Stimulated activated CD8-positive, alpha-beta memory T cell treated with anti-CD3 and anti-CD28 coated beads, Interleukin-2, amount 100 ng/mL, for 1 hour (primary cell): ENCODE measurements at places on chromosomes 7 and 10.

GRCh38 chr10:17488848-17489247 lies 34.5 kb upstream of the ST8SIA6 start:
- DNase-seq: no peak

- no peak for DNase-seq
Measured at GRCh38 chr10:52443419-52444388, 129.6 kb downstream of the DKK1 start.

GRCh38 chr7:116526897-116527296 lies 2.1 kb downstream of the CAV1 start:
- no peak for DNase-seq

GRCh38 chr7:98872328-98872924 lies 2.6 kb upstream of the TMEM130 start:
- no peak for DNase-seq

DNA sequence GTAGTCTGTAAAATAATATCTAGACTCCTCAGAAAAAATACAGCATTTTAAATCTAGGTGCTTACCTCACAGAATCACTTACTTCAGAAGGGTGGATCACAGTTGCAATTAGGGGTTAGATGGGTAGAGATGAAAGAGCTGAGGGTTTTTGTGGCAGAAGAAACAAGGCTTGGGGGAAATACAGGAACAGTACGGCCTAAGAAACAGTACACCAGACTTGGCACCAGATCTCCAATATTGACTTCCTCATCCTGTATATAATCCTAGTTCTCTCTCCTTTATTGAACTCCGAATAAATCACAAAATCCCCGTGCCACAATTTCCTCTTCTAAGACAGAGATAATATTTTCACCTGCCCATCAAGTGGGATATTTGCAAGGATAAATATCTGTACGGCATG lies 14.3 kb downstream of the CEP41 start:
- no peak for DNase-seq

- DNase-seq: no peak
Measured at GRCh38 chr10:44312401-44312800, 72.5 kb downstream of the CXCL12 start.

- DNase-seq: no peak
Measured at GRCh38 chr7:27312820-27313219, 70.2 kb downstream of the EVX1 start.

DNA sequence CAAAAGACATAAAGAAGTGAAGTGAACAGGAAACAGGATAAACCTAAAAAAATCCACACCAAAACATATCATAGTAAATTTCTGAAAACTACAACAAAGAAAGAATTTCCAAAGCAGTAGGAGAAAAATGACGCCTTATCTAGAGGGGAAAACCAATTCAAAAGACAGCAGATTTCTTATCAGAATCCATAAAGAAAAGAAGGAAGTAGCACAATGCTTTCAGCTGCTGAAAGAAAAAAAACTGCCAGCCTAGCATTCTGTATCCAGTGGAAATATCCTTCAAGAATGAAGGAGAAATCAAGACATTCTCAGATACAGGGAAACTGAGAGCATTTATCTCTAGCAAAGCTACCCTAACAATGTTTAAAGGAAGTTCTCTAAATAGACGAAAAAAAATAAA lies 37.8 kb downstream of the PDLIM1 start:
- DNase-seq: no peak

DNA sequence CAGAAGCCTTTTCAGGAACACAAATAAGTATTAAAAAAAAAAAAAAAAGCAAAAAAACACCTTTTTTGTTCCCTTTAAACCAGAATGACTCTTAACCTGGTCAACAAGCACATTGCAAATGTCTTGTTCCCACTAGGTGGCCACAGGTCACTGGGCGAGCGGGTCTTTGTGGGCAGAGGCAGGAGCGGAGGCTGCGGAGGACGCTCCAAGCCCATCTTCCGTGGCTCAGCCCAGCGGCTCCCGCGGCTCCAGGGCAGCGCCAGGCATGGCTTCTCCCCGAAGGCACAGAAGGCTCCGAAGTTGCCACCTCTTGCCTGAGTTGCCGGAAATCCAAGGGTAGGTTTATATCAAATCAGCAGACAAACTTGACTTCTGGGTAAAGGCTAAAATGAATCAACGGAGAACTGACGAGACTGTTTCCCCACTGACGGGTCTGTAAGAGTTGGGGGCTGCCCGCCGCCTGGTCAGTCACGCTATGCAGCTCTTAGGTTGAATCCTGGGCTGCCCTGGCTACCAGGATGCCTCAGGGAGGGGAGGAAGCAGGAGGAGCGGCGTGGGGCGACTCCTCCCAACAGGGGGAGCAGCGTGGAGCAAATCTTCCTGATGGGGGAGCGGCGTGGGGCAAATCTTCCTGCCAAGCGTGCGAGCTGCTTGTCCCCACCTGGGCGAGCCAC lies 144.5 kb downstream of the PTPRN2 start:
- DNase-seq: no peak

- DNase-seq: no peak
Measured at GRCh38 chr7:78195281-78195680, 396.7 kb downstream of the PHTF2 start.

- no peak for DNase-seq
Measured at GRCh38 chr10:100551196-100551595, 15.5 kb downstream of the HIF1AN start.

GRCh38 chr10:97210543-97210960 lies 24.8 kb upstream of the SLIT1 start:
- peak; percentile 37 for DNase-seq

GRCh38 chr10:128345353-128345752 lies 219.1 kb upstream of the MKI67 start:
- no peak for DNase-seq

- no peak for DNase-seq
Measured at GRCh38 chr10:128083191-128083895, 42.9 kb downstream of the MKI67 start.

DNA sequence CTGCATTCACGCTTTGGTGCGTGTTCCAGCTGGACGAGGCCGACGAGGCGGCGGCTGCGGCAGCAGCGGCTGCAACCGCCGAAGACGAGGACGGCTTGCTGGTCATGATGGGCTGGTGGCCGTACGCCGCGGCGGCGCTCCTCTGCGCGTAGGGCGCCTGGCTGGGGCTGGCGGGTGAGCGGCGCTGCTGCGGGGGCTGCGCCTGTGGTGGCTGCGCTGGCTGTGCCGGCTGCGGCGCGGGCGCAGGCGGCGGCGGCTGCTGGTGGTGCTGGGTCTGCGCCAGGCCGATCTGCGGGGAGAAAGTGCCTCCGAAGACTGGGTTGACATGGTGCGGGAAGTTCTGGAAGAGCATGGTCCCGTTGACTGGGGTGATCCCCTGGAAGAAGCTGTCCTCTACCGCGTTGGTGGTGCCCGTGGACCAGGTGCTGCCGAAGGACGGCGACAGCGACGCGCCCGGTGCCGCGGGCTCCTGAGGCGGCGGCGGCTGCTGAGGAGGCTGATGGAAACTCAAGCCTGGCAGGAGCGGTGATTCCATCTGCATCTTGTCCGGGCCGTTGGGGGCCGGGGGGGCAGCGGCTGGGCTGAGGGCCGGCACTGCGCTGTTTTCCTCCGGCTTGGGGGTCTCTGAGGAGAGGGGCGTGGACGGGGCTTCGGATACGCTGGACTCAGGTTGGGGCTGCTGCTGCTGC lies 51.1 kb downstream of the CPEB3 start:
- DNase-seq: no peak
